ENCODE measurements at places on chromosomes 12 and 14. TPM values are rescaled to one million over a fixed set of nuclear protein-coding genes. Genes with fewer than 3 reads are reported as not detected.

DNA sequence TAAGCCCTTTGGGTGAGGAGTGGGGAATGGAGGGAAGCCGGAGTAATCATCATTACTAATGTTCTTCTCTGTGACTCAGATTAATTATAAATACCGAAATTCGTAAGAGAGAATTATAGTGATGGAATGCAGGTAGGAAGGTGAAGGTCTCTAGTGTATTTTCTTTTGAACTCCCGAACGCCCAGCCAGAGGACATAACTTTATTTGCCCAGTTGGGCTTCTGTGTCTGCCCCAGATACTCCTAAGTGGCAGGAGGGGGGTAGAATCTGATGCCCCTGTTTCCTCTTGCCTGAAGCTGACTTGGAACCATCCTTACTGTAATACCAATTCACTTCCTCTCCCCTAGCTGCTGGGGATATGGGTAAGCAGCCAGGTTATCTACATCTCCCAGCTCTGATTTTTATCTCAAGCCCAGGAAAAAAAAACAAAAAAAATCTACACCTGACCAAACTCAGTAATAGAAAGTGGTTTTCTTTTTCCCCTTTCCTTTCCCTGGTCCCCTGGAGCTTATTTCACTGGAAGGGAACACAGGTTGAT, 84.4 kb upstream of the CISTR start:
- DNase-seq, result no peak

- no peak for DNase-seq
Observed at GRCh38 chr12:13596714-13597113, 384.7 kb downstream of the GRIN2B start.

The OR4N5 gene
- not detected for total RNA-seq

The RILPL2 gene
- total RNA-seq, result 0.72 TPM

- no peak for DNase-seq
Observed at GRCh38 chr12:12975322-12976077, 23.5 kb upstream of the GPRC5D start.

GRCh38 chr12:53695152-53696145, 19.6 kb upstream of the ATP5MC2 start:
- DNase-seq, result peak; percentile 44

GRCh38 chr12:6369916-6370575, 5.3 kb downstream of the SCNN1A start:
- peak; percentile 33 for DNase-seq

- DNase-seq, result no peak
Observed at GRCh38 chr12:80625051-80625450, 82.4 kb upstream of the MYF6 start.

GRCh38 chr12:124567673-124568373, 411 bp upstream of the NCOR2 start:
- DNase-seq, result peak; percentile 94

The CCDC175 gene
- total RNA-seq, result 0.60 TPM

GRCh38 chr14:36304895-36305294, 15.5 kb downstream of the MBIP start:
- DNase-seq, result no peak

- DNase-seq, result no peak
Observed at GRCh38 chr12:75764091-75764841, 252.9 kb upstream of the KRR1 start.

DNA sequence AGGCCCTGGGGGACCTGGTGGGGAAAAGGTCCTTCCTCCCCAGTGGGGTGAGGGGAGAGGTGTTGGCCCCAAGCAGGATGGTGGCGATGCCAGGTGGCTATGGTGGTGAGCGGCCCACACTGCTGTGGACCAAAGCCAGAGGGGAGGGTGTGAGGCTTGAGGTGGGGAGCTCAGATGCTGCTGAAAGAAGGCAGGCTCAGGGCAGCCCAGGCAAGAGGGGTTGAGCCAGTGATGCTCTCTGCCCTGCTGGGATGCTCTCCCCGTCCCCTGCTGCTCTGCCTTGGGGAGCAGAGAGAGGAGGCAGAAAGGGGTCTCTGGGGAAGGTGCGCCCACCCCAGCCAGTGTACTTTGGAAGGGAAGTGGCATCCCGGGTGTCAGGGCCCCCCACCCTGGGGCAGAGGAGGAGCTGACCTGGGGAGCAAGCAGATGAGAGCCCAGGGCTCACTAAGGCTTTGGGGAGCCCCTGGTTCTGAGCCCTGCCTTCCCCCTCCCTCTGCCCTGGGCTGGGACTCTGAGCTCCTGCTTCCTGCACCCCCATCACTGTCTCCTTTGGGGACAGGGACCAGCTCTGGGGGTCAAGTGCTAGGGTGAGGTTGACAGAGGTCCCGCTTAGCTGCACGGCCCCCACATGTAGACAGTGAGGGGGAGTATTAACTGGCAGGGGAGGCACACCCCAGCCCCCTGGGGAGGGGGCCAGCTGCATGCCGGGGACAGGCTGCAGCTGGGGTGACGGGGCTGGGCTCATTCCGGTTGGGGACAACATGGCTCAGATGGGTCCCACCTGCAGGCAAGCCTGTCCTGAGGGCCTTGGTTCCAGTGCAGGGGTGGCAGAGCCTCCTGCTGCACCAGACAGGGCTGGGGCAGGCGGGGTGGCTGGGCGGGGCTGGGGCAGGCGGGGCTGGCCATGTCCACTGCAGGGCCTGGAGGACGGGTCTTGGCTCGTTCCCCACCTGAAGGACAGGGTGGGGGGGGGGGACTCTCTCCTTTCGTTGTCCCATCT, 124.4 kb downstream of the KIF26A start:
- peak; percentile 44 for DNase-seq

Measured in mucosa of descending colon (tissue), 3 donors.